ENCODE measurements at places on chromosomes 16 and 17.

- DNase-seq, result peak; percentile 57
Observed at GRCh38 chr17:74210191-74211140, 2.9 kb upstream of the TTYH2 start.

DNA sequence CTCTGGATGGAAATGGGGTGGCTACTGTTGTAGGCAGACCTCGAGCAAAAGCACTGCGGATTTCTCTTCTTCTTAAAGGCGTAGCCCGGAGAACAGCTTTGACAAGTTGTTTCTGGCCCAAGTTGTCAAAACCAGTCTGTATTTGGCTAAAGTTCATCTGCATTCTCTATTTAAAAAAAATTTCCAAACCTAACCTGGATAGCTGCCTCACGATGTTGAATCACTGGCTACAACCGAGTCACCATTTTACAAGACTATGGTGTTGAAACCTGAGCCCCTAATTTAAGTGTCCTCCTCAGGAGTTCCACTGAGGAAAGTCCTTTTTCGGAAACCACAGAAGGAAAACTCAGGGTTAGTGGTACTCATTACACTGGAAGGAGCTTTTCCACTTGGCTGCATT lies 1.5 kb downstream of the SLC16A6 start:
- DNase-seq, result no peak

DNA sequence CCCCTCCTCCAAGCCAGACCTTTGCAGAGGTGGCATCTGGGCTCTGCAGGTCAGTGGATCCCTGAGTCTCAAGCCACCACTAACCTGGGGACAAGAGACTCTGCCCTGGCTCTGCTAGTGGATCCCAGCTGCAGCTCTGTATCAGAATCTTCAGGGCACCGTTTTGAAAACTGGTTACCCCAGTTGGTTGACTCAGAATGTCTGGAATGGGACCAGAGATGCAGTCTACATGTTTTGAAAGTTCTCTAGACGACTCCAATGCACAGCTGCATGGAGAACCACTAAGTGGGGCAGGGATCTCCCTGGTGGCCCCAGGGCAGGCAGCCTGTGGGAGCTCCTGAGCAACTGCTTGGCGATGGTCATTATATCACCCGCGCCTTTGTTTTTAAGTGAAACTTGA lies 34.1 kb upstream of the ADORA2B start:
- DNase-seq, result no peak

DNA sequence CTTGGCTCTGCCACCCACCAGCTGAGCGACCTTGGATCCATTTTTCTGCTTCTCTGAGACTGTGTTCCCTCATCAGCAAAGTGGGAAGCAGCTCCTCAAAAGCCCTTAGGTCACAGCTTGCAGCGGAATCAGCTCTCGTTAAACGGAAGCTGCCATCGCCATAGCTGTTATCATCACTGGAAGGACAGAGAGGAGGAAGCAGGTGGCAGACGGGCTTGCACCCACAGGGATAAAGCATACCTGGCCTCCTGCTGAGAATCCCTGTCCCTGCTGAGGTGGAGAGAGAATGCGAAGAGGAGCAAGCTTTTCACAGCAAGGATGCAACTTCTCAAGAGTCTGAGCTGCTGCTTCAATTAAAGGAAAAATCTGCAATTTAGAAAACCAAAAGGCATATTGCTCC lies 106.6 kb downstream of the CLEC16A start:
- DNase-seq, result no peak

DNA sequence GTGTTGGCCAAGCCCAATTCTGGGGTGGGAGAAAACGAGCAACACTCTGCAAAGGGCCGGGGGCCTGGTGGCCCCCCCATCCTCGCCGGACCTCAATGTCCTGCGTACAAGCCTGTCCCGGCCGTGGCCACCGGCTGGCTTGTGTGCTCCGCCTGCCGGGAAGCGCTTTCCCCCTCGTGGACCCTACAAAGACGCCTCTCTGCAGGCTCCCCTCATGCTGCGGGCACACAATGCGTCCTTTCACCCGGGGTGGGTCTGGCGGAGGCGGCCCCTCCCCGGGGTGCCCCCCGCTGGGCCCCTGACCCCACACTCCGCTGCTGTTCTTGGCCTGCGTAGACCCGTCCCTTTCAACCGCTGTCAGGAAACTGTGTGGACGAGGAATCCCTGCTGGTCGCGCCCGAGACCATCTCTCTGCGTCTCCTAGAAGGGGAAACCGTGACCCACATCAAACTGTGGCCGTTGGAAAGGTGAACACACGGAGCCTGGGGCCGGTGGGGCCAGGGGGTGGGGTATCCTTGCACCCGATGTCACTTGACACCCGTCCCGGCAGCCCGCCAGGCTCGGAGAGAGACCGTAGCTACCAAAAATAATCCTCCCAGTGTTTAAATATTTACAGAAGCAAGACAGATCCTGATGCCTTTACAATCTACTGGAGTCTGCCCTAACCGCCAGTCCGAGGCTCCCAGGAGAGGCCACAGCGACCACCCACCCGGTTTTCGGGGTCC lies 43.6 kb downstream of the TBC1D16 start:
- no peak for DNase-seq

DNA sequence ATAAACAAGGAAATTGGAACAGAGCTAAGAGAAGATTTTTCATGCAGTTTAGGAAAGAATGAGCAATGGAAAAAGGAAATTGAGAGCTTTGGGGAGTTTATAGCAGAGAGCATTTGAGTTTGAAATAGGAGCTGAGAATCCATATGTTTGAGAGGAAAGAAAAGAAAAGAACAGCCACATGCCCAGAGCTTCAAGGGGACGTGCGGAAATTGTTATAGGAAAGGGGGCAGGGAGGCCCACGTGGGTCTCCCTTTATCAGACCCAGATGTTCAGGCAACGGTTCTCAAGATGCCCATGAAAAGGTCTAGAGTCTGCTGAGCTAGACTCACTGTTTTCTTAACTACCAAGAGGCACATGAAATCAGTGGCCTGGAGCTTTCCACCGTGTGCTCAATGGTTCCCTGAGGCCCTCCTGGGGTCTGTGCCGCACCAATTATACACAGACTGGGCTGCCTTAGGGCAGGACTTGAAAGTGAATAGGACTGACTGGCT lies 31.2 kb downstream of the CHD9 start:
- no peak for DNase-seq

GRCh38 chr16:54363766-54364165 lies 77.2 kb upstream of the IRX3 start:
- no peak for DNase-seq

DNA sequence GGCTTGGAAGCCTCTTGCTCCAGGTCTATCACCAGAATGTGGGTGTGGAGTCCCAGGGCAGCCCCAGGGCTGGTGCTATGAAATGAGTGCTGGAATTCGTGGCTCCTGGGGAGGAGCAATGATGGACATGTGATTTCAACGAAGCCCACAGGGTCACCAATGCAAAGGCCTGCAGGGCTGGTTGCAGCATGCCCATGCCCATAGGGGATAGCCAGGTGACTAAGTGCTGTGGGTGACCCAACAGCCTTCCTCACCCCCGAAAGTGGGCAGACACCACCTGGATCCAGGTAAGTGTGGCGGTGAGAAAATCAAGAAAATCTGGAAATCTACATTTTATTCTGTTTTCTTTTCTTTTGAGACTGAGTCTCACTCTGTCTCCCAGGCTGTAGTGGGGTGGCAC lies 87.5 kb upstream of the GPRC5B start:
- no peak for DNase-seq

Data from amygdala (tissue), 56 donors.